ENCODE measurements at places on chromosomes 3 and 15. TPM values are rescaled to one million over a fixed set of nuclear protein-coding genes. Genes with fewer than 3 reads are reported as not detected.

The ACOX2 gene
- polyA plus RNA-seq, result 2.4 TPM

GRCh38 chr3:189490337-189490736 lies 140.9 kb upstream of the TP63 start:
- H3K27me3 ChIP-seq, result no peaks in the 10 kb centered on the region
- no peaks in the 10 kb centered on the region for H3K4me1 ChIP-seq
- H3K27ac ChIP-seq, result no peak overlapping the region

- no peaks in the 10 kb centered on the region for H3K36me3 ChIP-seq
- no peaks in the 10 kb centered on the region for H3K4me1 ChIP-seq
- no peak overlapping the region for H3K4me3 ChIP-seq
Observed at GRCh38 chr3:135865553-135865952, 100.0 kb upstream of the PPP2R3A start.

GRCh38 chr3:186760141-186760833 lies 23.1 kb upstream of the EIF4A2 start:
- H3K27ac ChIP-seq, result no peak overlapping the region
- H3K4me3 ChIP-seq, result no peak overlapping the region
- H3K27me3 ChIP-seq, result no peaks in the 10 kb centered on the region
- H3K4me1 ChIP-seq, result no peaks in the 10 kb centered on the region

The STAC gene
- polyA plus RNA-seq, result 0.12 TPM

- H3K4me1 ChIP-seq, result no peaks in the 10 kb centered on the region
- DNase-seq, result no peak
- peaks cover 21% of the 10 kb centered on the region for H3K36me3 ChIP-seq
- H3K27ac ChIP-seq, result peak overlapping the region; percentile 16
Observed at GRCh38 chr15:49964061-49964460, 155.0 kb downstream of the ATP8B4 start.

All from CD14-positive monocyte (primary cell).